ENCODE measurements at places on chromosomes 2 and 18.

GRCh38 chr2:148866091-148866490 lies 8.9 kb upstream of the KIF5C start:
- no peak for DNase-seq

DNA sequence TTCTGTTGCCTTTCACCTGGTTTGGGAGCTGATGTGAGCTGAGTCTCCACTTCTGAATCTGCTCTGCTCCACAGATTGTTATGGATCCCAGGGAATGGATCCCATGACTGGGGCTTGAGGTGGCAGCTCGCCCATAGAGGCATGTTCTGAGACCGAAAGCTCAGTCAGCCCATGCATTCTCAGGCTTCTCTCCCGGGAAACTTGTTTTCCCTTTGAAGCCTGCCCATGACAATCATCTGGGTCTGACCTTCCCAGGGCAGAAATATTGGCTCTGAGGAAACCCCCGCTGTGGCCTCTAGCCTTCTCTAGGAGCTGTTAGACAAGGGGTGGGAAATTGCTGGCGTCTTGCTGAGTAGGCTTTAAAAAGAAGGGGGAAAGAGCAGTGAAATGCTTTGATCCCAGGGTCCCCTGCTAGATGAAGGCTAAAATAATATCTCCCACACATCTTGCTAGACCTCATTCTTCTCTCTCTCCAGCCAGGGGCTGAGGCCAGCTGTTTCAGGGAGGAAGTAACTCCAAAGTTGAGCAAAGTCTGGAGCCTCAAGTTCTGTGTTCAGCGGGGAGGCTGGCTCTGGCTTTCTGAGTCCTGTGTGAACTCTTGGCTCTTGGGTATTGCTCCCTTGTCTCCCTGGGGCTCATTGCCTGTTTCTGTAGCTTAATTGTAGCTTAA lies 2.0 kb downstream of the VAMP8 start:
- DNase-seq, result no peak

DNA sequence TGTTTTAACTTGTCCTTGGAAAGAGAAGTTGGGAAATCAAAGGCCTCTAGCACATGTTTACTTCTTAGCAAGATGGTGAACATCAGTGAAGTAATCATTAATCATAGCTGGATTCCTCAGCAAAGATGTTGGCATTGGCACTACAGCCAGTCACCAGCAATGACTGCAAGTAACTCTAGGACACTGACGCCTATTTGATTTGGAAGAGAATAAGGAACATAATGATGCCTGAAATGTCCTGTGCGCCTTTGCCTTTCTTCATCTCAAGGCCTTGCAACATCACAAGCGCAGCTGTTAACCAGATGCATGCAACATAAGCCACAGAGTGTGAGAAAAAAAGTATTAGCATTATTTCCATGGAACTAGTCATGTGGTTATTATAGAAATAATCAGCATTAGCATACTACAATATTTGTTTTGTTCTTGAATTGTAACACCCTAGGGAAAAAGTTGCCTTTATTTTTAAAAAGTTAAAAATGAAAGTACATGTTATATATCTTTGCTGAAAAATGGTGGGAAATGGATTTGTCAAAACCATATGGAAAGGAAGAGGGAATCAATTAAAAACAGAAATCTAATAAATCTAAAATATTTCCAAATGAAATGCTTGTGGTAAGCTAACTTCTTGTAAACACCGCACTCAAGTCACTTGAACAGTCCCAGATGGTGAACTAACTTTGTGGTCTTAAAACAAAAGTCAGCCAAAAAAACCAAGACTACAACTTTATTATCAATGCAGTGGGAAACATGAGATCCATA lies 55.6 kb downstream of the THADA start:
- no peak for DNase-seq

- DNase-seq, result no peak
These were observed 522.6 kb downstream of the TDRD15 start for GRCh38 chr2:21646345-21646744.

Data from activated CD4-positive, alpha-beta T cell treated with anti-CD3 and anti-CD28 coated beads for 4 hours (primary cell).